HL-60 (cell line): ENCODE measurements at places on chromosomes 6 and 20.
A peak's percentile ranks its signal among the peaks of the same experiment; 100 is the strongest.

DNA sequence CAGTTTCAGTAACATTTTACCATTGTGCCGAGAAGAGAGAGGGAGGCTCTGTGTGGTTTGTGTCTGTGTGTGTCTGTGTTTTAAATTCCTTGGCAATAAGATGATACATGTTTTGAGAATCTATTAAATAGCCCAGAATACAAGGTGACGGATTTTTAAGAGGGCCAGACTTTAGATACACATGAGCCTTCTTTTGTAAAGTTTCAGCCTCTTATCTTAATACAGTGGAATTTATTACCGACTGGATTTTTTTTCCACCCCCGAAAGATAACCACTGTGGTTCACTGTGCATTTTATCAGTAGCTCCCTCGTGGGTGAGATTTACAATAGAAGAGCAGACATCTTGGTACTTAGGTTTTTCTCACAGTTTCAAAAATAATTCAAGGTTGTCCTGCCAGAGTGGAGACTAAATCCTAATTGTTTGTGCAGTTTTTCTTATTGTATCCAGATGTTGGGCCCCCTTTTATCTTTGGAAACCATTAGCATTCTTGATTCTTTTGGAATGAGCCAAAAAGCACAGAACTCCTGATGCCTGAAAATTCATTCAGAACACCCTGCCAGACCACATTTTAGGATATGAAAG is 49.9 kb downstream of the STK4 start:
- no peak for DNase-seq

DNA sequence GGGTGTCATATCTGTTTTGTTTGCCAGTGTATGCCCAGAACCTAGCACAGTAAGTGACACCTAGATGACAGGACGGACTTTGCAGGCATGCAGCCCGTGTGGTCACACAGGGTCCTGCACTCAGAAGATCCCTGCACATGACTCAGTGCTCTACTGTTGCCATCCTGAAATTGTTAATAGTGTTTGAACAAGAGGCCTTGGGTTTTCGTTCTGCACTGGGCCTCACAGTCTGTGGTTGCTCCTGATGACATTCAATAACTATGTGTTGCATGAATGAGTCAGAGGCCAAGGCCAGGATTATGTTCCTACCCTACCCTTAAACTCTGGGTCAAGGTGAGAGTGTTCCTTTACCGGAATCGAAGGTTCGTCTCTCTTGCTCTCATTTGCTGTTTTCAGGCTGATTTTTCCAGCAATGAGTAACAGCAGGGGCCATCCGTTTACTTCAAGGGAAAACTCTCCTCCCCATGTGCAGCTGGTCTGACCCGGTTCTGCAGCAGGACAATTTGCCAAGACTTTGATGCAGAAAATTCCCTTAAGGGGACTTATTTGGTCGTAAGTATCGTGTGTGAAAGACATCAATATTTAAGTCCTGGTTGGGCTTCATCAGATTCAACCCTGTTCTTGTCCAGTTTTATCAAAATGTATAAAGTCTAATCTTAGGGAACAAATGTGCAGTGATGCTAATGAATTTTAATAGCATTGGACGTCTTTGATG is 13.0 kb upstream of the PFDN4 start:
- DNase-seq = no peak

DNA sequence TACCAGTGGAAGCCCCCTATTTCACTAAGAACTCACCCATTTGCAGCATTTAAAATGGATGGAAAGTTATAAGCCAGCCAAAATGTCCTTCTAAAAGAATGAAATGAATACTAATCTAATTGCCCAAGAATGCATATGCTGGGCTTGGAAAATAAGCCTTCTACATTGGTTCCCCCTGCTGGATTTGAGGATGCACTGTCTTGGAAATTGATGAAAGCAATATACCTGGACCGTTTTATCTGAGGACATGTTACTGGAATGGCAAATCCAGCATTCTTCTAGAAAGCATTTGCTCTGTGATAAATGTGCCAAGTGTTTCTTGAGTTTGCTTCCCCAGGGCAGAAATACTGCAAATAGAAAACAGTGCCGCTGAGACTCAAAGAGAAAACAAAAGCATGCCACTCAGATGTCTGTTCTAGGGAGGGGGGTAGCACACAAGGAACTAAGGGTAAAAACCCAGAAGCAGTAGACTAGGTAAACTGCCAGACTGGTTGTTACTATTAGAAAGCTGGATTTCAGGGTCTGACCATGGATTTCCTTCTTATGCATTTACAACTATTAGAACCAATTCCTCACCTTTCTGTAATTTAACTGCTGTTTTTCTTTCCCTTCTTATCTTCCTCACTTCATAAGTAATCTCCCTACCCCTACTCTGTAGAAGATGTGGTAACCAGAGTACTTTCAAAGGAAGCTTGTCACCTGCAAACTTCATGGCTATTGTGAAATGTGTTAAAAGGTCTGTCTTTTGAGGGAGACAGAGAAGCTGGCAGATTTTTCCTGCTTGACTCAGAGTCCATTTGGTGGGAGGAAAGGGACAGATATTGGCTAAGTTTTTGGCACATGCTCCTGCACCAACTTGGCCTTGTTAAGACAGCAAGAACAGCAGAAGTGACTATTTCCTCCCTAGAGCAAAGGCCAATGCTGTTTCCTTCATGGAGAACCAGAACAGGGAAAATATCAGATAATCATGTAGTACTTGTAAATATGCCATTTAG is 642.6 kb downstream of the KIF16B start:
- DNase-seq = no peak

DNA sequence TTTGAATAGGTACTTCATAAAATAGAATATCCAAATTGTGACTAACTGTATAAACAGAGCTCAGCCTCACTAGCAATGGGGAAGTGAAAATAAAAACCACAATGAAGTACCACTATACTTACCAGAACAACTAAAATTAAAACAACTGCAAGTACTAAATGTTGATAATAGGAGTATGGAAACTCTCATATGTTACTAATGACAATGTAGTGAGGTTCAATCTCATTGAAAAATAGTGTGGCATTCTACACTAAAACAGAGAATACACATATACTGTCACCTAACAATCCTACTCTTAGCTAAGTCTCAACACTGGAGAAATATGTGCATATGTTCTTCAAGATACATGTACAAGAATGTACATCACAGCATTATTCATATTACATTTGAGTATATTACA is 132.0 kb upstream of the CARMIL1 start:
- DNase-seq = no peak

- no peak for DNase-seq
Observed at GRCh38 chr20:37096415-37097041, 731 bp upstream of the RBL1 start.

DNA sequence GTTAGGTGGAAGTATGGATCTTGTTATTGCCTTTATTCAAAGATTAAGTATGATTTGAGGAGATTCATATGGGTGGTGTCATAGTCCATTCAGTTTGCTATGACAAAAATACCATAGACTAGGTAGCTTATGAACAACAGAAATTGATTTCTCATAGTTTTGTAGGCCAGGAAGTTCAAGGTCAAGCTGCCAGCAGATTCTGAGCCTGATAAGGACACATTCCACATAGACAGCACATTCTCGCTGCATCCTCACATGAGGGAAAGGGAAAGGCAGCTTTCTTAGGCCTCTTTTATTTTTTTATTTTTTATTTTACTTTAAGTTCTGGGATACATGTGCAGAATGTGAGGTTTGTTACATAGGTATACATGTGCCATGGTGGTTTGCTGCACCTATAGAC is 27.7 kb downstream of the ME1 start:
- DNase-seq = no peak

- no peak for DNase-seq
Observed at GRCh38 chr6:157268396-157268795, 54.9 kb downstream of the TMEM242 start.

DNA sequence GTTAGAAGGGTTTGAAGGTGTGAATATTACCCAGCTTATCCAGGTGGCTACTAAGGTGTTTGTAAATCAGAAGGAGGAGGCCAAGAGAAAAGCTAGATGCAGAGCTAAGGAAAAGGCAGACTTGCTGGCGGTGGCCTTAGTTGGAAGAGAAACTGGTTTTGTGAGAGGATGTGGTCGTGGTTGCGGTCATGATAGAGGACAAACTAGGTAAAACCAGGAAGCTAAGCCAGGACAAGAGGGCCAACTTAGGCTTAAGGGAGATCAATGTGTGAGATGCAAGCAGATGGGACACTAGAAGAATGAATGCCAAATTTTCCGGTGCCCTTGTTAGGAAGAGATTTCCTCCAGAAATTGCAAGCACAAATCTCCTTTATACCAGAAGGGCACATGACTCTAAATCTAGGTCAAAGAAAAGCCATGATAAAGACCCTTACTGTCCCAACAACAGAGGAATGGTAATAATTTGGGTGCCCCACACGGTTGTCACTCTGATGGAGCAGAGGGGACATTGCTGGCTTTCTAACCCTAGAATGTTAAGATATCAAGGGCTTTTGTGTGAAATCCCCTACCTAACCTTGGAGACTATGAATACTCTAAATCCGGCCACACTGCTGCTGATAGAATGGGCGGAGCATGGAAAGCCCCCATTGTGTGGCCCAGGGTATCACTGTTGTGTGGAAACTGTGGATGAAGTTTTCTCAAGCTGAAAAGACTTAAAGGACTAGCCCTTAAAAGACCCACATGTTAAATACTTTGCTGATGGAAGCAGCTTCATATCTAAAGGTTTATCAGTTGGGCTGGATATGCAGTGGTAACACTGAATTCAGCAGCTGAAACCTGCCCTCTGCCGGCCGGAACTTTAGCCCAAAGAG is 7.8 kb downstream of the IL22RA2 start:
- peak; percentile 87 for DNase-seq

- DNase-seq = no peak
Observed at GRCh38 chr6:76942203-76942966, 520.9 kb downstream of the HTR1B start.

DNA sequence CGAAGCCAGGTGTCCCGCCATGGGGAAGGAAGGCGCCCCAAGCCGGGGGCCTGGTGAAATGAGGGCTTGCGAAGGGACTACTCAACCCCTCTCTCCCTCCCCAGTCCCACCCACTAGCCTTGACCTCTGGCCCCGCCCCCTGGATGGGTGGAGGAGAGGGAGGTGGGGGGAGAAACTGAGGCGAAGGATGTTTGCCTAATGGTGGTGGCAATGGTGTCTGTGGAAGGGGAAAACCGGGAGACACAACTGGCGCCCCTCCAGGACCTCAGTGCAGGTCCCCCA is at the start of gene POU5F1:
POU5F1 (minus strand) TSS at position 83 of the 282 bp plus-strand sequence; CDS start at position 21, 62 bp downstream.
- no peak for DNase-seq

GRCh38 chr20:53489528-53489927 is 104.1 kb downstream of the ZNF217 start:
- DNase-seq = no peak

DNA sequence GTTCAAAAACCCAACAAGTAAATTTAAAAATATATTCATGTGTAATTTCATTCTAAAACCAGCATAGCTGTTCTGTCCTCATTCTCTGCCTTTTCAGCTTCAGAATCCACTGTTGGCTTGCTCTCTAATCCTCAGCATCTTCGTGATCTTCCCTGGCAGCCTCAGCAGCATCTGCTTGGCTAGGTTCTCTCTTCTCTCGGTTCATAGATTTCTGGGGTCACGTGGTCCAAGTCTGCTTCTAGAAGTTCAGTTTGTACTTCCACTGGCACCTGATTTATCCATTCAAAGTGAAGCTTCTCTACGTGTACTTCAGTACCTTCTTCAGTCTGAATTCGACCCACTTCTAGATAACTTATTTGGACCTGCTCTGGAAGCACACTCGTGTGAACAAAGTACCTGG is 245.7 kb downstream of the EPM2A start:
- no peak for DNase-seq

GRCh38 chr6:155041741-155042279 is 46.7 kb downstream of the TIAM2 start:
- no peak for DNase-seq

GRCh38 chr6:137254966-137255365 is 35.8 kb upstream of the IFNGR1 start:
- no peak for DNase-seq

DNA sequence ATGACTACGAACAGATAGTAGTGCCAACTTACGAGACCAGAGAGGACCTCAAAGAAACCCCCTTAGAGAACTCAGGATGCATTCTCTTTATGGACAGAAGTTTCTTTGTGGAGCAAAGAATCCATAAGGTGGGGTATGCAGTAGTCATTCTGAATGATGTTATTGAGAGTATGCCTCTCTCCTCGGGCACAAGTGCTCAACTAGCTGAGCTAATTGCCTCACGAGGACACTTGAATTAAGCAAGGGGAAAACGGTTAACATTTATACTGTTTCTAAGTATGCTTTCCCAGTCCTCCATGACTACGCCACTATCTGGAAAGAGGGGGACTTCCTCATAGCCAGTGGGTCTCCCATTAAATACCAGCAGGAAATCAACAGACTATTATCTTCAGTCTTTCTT is 25.6 kb downstream of the MC3R start:
- no peak for DNase-seq

- DNase-seq = no peak
Observed at GRCh38 chr6:72654071-72654621, 32.3 kb downstream of the KCNQ5 start.

- DNase-seq = no peak
Observed at GRCh38 chr20:4029505-4030467, 14.4 kb upstream of the RNF24 start.

DNA sequence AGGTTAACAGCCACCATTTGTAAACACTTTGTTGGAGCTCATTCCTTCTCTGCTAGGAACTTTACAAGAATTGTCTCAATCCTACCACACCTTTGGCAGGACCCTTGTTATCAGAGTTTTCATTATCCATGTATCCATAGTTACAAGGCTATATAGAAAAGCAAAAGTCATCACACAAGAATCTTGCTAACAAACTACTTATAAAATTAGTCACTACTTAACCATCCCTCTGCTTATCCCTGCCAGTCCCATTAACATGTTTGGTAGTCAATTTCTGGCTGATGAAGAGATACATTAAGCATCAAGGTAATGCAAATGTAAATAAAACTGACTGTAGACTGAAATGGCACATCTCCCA is 10.4 kb downstream of the ZSWIM3 start:
- no peak for DNase-seq

DNA sequence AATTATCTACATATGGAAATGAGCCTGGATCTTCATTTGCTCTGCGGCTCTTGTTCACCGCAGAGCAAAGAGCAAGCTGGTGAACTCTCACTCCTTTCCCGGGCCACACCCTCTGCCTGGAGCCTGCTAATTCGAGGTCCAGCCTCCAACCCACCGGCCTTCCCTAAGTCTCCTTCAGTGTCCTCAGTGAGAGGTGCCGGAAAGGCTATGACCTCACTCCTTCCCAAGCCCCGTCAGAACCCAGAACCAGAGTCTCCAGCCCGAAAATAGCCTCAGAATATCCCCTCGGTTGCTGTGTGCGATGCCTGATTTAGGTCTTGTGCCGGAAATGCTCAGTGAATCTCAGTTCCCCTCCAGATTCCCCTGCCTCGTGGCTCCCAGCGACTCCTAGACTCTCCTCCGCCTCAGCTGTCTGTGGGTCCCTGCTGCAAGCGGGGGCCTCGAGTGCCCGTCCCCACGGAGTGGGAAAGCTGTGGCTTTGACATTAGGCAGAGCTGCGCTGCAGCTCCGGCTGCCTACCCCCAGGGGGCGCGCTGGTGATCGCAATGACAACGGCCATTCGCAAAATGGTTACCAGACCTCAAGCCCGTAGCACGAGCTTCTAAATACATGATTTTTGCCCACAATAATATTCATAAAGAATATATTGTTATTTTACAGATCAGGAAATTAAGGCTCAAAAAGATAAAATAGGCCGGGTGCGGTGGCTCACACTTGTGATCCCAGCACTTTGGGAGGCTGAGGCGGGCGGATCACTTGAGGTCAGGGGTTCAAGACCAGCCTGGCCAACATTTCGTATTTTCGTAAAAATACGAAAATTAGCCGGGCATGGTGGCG is 4.1 kb upstream of the BNIP5 start:
- no peak for DNase-seq

- peak; percentile 53 for DNase-seq
Observed at GRCh38 chr20:41408156-41408794, 41.7 kb upstream of the EMILIN3 start.
